Stimulated activated CD8-positive, alpha-beta memory T cell treated with anti-CD3 and anti-CD28 coated beads, Interleukin-15, amount 100 ng/mL, for 24 hours (primary cell): ENCODE measurements at places on chromosomes 1 and 21.

- DNase-seq = no peak
Measured at GRCh38 chr1:111442457-111442856, 6.6 kb downstream of the WDR77 start.

DNA sequence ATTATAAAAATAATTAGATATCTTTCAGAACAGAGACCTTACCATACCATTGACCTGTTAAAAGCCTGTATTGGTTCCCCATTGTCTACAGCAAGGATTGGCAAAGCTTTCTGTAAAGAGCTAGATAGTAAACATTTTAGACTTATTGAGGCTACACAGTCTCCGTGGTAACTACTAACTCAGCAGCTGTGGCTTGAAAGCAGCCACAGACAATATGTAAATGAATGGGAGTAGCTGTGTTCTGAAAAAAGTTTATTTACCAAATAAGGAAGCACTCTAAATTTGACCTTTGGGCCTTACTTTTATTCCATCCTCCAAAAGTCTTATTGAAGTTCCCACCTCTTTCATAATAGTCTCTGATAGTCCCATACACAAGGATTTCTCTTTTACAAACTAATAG lies 39.7 kb downstream of the NUP210L start:
- no peak for DNase-seq

- DNase-seq = no peak
Measured at GRCh38 chr1:44617703-44618029, 56.6 kb downstream of the TMEM53 start.

- DNase-seq = no peak
Measured at GRCh38 chr1:156754219-156754618, 2.7 kb upstream of the HDGF start.

DNA sequence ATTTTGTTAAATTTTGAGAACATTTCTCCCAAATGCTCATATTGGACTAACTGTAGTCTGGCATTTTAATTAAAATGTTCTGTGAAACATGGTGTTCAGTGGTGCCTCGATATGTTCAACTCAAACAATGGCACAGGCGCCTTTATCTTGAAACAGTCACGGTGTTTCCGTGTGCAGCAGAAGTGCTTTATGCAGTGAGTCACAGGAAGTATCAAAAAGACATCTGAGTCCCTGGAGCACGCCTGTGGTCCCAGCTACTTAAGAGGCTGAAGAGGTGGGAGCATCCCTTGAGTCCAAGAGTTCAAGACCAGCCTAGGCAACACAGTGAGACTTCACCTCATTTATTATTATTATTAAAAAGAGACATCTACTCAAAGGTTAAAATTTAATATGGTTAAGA lies 52.2 kb downstream of the GREM2 start:
- no peak for DNase-seq

DNA sequence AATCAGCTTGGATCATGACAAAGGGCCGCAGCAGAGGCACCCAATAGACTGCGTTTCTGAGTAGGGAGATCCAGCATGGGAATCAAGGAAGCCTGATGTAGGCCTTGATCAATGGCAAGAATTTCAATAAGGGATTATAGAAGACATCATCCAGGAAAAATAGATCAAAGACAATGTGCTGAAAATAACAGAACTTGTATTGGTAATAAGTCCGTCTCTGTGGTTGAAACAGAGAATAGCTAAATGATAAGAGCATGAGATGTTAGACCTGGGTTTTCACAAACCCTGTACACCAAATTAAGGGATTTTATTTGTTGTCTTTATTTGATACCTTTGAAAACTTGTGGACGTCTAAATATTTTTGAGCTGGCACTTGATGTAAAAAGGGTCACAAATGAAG lies 228.0 kb upstream of the SGIP1 start:
- no peak for DNase-seq

DNA sequence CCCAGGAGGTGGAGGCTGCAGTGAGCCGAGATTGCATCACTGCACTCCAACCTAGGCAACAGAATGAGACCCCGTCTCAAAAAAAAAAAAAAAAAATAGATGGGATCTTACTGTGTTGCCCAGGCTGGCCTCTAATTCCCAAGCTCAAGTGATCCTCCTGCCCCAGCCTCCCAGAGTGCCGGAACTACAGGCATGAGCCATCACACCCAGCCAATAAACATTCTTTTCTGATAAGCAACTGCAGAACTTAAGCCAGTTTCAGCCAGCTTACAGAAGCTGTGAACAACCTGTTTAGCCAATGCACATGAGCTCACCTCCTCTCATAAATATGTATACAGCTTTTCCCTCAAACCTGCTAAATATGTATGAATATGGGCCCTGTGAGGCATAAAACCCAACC lies 3.1 kb upstream of the MIIP start:
- DNase-seq = no peak

DNA sequence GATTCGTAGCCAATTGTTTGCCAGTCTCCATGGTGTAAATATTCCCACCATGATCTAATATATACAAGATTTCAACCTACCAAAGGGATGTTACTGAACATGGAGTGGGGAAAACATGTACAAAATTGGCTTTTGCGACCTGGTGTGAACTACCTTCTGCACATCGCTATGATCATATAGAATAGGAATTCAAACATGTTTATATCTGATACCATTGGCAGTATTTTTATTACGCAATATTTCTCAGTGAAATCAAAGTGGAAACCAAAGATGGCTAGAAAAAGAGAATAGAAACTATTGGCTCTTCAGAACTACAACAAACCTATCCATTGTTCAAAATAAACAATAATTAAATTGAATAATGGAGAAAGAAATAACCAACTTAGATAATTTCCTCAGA lies 285.1 kb downstream of the TPR start:
- no peak for DNase-seq

- DNase-seq = no peak
Measured at GRCh38 chr1:20717452-20718342, at the start of gene KIF17. Gene KIF17, minus strand, starts transcription at chr1:20718007. Its CDS starts 301 bp downstream, at chr1:20717706.

GRCh38 chr1:104855550-104855949 lies 1105.9 kb downstream of the AMY1C start:
- DNase-seq = no peak

GRCh38 chr1:25054526-25055323 lies 124.6 kb upstream of the RUNX3 start:
- DNase-seq = no peak

DNA sequence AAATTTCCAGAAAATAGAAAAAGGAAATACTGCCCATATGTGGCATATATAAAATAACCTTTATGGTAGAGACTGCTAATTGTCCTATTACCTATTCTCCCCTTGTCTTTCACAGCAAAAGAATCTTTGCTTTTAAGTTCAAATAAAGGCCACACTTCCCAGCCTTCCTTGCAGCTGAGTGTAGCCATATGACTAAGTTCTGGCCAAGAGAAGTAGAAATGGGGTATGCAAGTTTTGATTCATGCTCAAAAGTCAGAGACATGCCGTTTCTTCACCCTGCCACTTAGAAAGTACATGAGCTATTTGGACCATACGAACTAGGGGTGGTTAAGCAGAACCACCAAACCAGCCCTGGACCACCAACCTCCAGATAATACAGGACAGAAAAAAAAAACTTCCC lies 18.3 kb upstream of the S100A2 start:
- DNase-seq = no peak

DNA sequence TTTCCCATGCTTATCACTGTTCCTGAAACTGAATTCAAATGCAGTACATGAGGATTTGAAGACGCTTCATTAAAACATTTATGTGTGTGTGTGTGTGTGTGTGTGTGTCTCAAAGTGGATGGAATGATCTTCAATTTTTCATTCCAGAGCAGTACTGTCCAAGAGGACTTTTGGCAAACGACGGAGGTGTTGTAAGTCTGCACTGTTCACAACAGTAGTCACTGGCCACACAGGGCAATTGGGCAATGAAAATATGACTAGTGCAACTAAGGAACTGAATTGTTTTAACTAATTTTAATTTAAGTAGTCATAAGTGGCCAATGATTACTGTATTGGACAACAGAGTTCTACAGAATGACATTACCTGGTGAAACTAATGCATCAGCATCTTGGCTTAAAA lies 5.0 kb downstream of the TAF5L start:
- DNase-seq = no peak

GRCh38 chr1:66933887-66934700 lies 9.3 kb downstream of the MIER1 start:
- no peak for DNase-seq

- no peak for DNase-seq
Measured at GRCh38 chr1:188584119-188584518, 1755.4 kb downstream of the PLA2G4A start.

- no peak for DNase-seq
Measured at GRCh38 chr1:6475381-6476133, 9.6 kb upstream of the TNFRSF25 start.

- no peak for DNase-seq
Measured at GRCh38 chr1:171581766-171582165, 40.3 kb upstream of the MYOCOS start.

- no peak for DNase-seq
Measured at GRCh38 chr1:232344791-232345399, 285.0 kb downstream of the SIPA1L2 start.

DNA sequence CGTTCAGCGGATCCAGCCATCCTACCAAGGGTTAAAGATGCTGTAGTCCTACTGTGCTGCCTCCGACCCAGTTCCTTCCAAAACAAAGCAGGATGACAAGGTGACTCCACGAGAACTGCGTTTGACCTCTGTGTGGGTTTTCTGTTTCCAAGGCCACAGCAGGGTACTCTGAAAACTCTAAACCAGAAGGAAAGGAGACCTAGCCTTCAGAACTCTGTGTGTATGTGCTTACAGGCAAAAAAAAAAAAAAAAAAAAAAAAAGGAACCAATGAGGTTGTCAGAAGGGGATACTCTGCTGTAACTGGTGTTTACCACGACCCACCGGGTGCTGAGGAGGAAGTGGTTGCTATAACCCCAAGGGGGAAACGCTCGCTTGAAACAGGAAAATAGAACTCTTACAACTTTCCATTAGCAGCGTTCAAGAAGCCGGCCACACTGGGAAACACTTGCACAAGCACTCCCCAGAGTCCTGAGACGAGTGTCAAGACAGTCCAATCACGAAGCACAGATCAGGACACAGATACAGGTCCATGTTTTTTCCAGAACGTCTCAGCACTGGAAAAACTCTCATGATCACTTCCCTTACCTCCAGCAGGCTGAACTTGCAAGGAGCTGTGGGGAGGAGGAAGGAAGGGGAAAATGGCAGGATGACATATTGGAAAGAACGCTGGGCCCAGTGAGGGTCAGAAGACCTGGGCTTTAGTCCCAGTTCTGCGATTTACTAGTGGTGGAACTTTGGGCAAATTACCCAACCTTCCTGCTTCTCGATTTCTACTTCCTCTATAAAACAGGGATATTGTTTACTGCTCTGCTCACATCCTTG lies 64.0 kb downstream of the ITPKB start:
- peak; percentile 31 for DNase-seq

DNA sequence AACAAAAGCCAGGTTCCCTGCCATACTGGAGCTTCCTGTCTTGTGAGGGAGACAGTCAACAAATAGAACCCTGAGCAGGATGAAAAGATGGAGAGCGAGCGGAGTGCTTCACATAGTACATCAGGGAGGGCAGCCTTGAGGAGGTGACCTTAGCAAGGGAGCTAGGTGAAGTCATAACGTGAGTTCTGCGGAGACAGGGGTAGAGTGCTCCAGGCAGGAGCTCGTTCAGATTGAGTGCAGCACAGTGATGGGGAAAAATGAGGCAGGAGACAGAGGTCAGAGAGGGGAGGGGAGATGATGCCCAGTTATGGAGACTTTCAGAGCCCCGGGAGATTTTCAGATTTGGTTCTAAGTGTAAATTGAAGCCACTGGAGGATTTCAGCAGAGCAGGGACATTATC lies 15.3 kb upstream of the CLIC6 start:
- no peak for DNase-seq

DNA sequence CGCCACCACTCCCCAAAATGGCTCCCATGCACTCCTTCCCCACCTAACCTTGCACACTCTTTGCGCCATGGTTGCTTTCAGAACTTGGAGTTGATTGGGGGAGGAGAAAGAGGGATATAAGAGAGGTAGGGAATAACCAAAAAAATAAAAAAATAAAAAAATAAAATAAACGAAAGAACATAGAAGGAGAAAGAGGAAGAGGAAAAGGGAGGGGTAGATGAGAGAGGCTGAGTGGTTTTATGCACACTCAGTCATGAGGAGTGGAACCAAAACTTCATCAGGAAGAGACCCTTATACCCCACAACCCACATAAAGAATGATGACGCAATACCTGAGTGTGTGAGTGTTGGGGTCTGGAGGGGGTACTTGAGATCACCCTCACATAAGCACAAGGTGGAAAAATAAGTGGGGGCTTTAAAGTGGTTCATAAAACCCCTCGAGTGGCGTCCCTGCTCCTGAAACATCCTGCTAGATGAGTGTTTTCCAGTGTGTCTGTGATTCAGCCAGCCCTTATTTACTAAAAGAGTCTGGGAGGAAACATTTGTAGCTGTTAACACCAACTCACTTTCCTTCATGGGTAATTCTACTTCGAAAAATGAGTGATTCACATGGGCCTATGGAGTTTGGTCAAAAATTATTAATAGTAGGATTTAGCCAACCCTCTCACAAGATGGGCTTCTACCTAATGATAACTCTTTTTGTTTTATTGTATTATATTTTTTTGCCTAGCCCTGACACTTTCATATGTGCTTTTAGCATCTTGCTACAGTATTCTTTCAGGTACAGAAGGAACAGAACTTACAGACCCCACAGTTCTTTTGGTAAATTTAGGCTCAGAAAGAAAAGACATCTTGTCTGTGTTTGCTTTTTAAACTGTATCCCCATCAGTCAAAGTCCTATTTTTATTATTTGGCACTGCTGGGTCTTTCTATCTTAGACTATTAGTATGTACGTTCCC lies 5.2 kb downstream of the SLAMF1 start:
- DNase-seq = no peak

- no peak for DNase-seq
Measured at GRCh38 chr1:223326776-223327175, 37.2 kb downstream of the SUSD4 start.

DNA sequence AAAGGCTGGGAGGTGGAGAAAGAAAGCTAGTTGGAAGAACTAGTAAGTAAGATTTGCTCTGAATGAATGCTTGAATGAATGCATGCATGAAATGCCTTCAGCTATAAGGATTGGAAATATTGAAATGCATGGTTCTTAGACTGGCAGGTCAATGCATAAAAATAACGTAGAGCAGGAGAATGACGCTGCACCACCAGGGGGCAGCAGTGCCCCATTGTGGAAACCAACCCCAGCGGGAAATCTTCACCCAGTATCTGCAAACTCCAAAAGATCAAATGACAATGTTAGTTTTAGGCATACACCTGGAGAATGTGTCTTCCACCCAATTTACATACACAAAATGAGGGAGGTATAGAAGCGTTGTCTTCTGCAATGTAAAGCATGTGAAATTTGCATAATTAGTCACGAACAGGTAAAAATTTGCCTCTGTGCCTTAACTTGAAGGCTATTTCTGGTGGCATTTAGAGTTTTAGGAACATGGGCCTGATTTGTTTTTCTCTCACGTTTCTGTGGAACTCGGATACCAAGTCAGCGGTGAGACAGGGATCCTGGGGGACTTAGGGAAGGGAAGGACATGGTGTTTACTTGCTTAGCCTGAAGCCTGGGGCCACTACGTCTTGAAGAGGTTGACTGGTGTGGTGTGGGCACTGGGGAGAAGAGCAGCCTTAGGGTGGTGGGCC lies 78.6 kb downstream of the HHAT start:
- peak; percentile 72 for DNase-seq
